ENCODE measurements at places on chromosomes 5 and 9. TPM values are rescaled to one million over a fixed set of nuclear protein-coding genes. Genes with fewer than 3 reads are reported as not detected.

Gene PLCXD3
- total RNA-seq = under 0.01 TPM

Gene LECT2
- total RNA-seq = not detected

Gene ENC1
- 16.1 TPM for total RNA-seq

Gene PCDHA9
- under 0.01 TPM for total RNA-seq

Gene PNPLA7
- 2.0 TPM for total RNA-seq

Gene DOK3
- 1.8 TPM for total RNA-seq

Gene ANKRA2
- 24.3 TPM for total RNA-seq

Gene IL33
- total RNA-seq = 44.5 TPM

Gene TAF11L5
- not detected for total RNA-seq

Gene PCDHB7
- under 0.01 TPM for total RNA-seq

Gene MSX2
- 15.9 TPM for total RNA-seq

Gene NUTM2F
- total RNA-seq = not detected

Gene PCDH1
- total RNA-seq = 0.33 TPM

Measured in smooth muscle cell of trachea (primary cell).